Stimulated activated CD4-positive, alpha-beta T cell treated with anti-CD3 and anti-CD28 coated beads, Interleukin-15, amount 100 ng/mL, for 1 hour (primary cell): ENCODE measurements at places on chromosomes 13 and 19.

GRCh38 chr13:103873725-103874124 lies 807.5 kb upstream of the SLC10A2 start:
- no peak for DNase-seq

- DNase-seq = no peak
Observed at GRCh38 chr13:99320693-99321481, 13.7 kb upstream of the GPR183 start.

- DNase-seq = no peak
Observed at GRCh38 chr13:59835569-59835968, 328.2 kb downstream of the DIAPH3 start.

DNA sequence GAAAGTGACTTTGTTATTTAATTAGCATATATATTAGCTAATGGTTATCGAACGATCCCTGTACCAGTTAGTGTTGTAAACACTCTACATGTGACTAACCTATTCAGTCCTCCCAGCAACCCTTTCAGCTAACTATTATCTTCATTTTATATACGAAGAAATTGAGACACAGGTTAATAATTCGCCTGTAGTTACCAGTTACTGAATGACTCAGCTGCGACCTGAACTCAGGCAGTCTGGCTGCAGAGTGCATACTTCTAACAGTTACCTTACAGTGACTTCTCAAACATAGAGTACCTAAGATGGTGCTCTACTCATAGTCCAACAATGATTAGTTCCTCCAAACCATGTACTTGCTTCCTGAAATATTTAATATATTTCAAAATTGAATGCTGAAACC lies 117.7 kb downstream of the FNDC3A start:
- DNase-seq = no peak

DNA sequence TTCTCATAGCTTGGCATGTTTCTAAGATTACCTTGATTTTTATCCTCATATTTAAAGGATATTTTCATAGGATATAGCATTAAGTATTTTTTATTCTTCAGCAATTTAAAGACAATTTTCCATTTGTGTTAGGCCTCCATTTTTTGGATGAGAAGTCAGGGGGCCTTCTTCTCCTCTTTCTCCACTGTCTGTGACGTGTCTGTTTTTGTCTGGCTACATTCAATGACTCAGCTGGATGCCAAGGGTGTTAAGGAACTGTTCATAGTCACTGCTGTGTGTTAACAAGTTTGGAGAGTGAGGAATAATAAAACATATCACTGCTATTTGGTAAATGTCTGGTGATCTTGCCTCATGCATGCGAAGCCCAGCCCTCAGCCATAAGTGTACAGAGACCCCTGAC lies 36.4 kb downstream of the ZNF582 start:
- no peak for DNase-seq

DNA sequence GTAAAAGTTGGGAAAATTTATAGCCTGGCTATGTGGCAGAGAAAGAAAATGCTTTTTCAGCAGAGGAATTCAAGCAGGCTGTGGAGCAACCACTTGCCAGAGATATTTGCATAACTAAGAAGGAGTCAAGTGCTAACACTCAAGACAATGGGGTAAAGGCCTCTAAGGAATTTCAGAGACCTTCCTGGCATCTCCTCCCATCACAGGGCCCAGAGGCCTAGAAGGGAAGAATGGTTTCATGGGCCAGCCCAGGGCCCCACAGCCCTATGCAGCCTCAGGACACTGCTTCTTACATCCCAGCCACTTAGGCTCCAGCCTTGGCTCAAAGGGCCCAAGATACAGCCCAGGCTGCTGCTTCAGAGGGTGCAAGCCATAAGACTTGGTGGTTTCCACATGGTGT lies 14.3 kb downstream of the SLC15A1 start:
- no peak for DNase-seq

GRCh38 chr19:11480715-11481533 lies at the start of gene ELAVL3:
ELAVL3 (minus strand) TSS chr19:11481046; CDS start chr19:11480608, 438 bp downstream.
- no peak for DNase-seq

DNA sequence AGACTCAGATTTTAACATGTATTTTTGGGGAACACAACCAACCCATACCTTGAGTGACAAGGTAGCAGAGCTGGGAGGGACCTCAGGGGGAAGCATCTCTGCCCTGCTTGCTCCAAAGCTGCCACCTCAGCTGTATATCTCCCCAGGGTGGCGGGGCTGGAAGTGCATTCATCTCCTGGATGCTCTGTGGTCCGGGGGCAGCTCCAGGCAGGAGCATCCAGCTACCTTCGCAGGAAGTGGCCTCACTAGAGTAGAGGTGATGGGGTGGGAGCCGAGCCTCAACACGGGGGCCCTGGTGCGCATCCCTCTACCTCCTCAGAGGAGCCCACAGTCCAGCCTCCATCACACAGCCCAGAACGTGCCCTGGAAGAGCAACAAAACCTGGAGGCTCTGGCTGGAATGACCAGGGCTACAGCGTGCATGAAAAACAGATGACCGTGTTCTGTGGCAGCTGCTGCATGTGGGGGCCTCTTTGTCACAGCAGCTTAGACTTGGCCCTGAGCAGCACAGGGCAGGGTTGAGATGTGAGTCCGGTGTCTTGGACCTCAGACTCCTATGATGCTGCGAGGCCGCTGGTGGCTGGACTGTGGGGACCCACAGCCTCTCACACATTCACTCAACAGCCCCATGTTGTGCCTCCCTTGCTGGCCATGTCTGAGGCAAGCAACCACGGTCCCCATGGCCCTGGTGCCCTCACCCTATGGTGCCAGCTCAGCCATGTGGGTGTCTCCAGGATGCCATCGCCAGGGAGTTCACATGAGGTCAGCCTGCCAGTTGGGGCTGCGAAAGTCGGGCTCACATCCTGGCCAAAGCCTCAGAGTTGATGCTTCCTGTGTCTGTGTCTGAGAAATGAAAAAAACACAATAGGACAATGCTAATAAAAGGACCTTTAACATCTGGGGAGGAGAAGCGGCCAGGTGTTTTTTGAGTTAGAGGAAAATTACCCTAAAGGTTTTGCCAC lies 17.1 kb upstream of the GAS6 start:
- DNase-seq = no peak

DNA sequence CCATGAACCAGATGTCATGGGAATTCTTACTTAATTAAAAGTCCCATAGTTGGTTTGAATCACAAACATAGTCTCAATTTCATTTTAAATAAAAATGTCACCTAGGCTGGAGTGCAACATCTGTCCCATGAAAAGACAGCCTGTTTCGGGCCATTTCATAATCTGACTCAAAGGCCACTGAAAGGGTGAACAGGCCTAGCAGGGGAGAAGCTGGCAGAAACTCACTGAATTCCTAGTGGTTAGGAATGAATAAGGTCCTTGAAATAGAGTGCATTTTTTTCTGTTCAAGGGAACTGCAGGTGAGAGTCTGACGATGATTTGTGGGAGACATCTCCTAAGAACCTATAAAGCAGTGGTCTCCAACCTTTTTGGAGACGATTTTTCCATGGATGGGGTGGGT lies 44.0 kb upstream of the PCCA start:
- no peak for DNase-seq

DNA sequence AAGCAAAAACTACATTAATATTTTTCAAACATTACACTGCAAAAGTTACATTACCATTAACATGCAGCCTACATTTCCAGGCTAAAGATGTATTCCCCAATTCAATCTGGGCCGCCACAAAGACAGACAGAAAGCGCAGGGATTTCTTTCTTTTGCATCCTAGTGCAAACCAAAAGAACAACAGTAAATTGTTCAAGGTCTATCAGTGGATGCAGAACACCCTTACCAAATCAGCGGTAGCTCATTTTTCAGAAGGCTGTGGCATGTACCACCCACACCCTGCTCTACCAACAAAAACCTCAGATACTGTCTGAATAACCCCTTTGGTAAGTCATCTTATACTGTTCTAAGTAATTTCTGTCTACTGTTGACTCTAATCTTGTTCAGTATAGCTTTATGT lies 3.6 kb downstream of the TPT1 start:
- no peak for DNase-seq

DNA sequence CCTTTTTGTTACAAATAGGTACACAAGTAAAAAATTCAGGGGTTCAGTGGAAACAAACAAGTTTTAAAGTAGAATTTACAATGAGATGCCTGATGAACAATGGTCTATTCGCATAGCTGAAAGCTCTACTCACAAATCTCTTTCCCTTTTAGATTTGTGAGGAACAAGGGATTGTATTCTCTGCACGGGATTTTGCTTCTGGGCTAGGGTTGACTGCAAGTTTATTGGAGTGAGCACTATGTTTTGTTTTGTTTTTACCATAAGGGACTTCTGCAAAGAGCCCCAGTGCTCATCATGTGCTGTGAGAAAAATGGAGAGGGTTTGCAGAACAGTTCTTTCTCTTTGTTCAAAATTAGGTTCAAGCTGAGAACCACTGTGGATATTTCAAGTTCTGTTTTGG lies 160.5 kb downstream of the DLEU7 start:
- no peak for DNase-seq

- no peak for DNase-seq
Observed at GRCh38 chr19:17522988-17523872, 11.8 kb downstream of the PGLS start.

DNA sequence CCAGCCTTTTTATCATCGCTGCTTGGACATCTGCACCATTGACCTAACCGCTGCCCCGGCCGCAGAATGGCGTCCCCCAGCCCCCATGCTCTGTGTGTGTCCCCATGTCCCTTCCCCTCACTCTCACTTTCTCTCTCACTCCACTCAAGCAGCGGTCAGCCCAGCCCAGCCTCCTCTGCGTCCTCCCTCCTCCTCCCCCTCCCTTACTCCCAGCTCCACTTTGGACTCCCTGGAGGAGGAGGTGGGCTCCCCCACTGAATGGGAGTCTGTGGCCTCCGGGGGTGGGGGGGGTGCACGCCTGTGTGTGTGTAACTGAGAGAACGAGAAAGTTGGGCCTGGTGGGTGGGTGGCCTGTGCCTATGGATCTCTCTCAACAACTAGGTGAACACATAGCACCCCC lies 2.2 kb downstream of the MAP2K7 start:
- no peak for DNase-seq

DNA sequence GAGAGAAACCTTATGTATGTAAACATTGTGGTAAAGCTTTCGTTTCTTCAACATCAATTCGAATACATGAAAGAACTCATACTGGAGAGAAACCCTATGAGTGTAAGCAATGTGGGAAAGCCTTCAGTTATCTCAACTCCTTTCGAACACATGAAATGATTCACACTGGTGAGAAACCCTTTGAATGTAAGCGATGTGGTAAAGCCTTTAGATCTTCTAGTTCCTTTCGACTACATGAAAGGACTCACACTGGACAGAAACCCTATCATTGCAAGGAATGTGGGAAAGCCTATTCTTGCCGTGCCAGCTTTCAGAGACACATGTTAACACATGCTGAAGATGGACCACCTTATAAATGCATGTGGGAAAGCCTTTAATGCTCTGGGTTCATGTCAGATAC lies 24.7 kb downstream of the ZNF136 start:
- DNase-seq = no peak

- DNase-seq = no peak
Observed at GRCh38 chr13:108527844-108528243, 101.6 kb upstream of the MYO16 start.

DNA sequence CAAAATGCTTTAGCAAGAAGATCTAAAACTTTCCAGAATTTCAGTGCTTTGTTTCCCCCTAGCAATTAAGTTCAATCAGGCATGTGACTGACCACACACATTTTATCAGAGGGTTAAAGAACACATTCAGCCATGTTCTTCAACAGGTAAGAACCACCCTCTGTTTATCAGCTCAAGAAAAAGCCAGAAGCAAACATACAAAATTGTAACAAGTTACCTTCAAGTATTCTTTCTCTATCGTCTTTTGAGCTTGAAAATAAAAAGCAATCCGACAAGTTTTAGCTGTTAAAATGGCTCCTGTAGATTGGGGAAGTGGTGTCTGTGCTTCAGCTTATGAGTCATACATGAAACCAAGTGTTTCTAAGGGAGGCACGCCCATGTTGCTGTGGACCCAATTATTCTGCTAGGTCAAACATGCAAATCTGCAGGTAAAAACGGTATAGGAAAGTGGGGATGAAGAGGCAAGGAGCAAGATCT lies at the start of gene ELF1:
Gene ELF1, minus strand, starts transcription at position 306 of the 477 bp plus-strand sequence. CDS start 37,262 bp downstream, outside the sequence.
- DNase-seq = no peak

DNA sequence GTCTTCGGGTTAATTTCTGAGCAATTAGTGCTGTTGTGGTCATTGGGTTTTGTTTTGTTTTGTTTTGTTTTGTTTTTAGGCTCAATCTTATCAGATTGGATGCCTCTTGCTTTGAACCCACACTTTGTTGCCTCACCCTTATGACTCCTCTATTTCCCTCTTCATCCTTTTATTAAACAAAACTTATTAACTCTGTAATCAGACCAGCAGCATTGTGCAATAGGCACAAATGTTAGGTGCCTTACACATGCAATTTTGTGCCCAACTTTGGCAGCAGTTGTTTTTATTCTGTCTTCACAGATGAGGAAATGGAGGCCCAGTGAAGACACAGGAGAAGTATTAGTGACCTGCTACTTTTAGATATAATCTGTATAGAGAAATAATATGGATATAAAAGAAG lies 377.7 kb downstream of the KCNRG start:
- no peak for DNase-seq

- DNase-seq = no peak
Observed at GRCh38 chr13:114068656-114069318, 63.6 kb downstream of the RASA3 start.

GRCh38 chr19:18399008-18399407 lies 1.6 kb upstream of the LRRC25 start:
- DNase-seq = no peak

DNA sequence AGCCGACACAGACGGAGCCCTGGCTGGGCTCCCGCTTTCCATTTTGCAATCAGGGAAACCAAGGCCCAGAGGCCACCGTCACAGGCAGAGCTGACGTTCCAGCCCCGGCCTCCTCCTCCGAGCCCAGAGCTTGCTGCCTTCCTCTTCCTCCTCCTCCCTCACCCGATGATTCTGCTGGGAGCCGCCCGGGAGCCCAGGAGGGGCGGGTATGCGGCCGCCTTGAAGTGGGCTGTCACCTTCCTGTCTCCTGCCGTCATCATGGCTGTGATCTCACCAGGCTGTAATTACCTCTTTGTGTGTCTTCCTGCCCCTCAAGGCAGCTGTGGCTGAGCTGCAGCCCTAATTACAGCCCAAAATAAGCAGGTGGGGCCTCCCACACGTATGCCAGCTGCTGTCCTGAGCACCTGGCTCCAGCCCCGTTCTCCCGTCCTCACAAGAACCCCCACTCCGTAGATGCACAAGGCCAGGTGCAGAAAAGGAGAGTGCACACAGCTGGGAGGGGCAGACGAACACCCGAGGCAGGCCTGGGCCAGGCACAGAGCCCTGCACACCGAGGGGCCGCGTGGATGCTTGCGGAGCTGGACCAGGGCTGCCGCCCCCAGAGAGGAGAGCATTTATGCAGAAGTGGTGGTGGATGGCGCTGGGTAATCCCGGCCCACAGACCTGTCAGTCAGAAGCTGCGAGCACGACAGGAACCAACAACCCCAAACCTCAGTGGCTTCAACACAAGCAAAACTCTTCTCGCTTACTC lies 4.0 kb downstream of the TPGS1 start:
- peak; percentile 71 for DNase-seq

GRCh38 chr13:29567411-29567810 lies 28.1 kb downstream of the SLC7A1 start:
- no peak for DNase-seq

- no peak for DNase-seq
Observed at GRCh38 chr13:46604226-46604990, 51.4 kb downstream of the LRCH1 start.
